DMS79 treated with DMSO at 0.1 percent for 48 hours (cell line): ENCODE measurements at places on chromosomes 4 and X.

DNA sequence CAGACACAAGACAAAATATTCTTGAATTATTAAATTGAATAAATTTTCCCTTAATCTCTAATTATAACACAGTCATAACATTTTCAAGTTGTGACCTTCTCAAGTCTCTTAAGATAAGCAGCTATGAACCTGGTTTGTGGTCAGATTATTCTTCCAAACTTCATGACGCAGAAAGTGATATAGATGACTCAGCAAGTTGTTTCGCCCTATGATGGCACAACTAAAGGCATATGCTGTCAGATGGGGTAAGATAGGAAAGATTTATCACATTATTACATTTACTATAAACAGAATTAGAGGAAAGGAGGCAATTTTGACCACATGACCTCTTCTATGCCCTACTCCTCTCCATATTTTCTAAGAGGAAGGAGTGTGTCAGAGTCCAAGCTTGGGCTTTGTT, 4.6 kb upstream of the DCAF12L2 start:
- no peak for DNase-seq

GRCh38 chr4:7773401-7774180, 166.1 kb downstream of the AFAP1 start:
- DNase-seq = no peak

DNA sequence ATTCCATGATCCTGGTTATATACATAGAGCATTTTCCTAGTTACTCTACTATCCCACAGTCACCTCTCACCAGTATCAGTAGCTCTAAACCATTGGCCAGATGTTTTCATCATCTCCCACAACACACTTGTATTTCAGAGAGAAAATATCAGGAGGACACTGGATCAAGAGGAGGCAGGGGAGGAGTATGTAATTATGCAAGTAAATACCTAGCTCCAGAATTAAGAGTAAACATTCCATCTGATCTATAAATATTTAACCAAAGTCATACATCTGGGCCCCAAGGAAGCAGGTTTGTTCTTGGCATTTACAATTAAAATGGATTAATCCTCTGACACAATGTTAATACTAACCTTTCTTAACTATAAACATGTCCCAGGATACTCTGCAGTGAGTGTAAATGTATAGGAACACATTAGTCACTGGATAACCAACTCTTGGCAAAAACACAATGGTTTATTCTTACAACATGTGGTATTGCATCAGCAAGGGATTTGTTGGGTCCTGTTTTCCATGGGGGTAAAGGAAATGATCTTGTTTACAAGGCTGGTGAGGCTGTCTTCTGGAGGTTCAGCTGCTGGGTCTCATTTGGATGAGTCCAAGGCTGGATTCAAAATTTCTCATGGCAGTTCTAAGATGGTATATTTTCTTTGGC, 170.1 kb downstream of the ATG4A start:
- DNase-seq = no peak

GRCh38 chrX:55143621-55144020, 54.8 kb downstream of the PAGE2 start:
- no peak for DNase-seq

- DNase-seq = no peak
Measured at GRCh38 chr4:112312610-112313239, 15.6 kb downstream of the ALPK1 start.

GRCh38 chrX:114619874-114620273, 36.0 kb downstream of the HTR2C start:
- no peak for DNase-seq

- DNase-seq = no peak
Measured at GRCh38 chr4:15366721-15367120, 61.1 kb upstream of the C1QTNF7 start.

GRCh38 chrX:141917801-141918200, 14.1 kb downstream of the MAGEC1 start:
- no peak for DNase-seq

GRCh38 chr4:110164856-110165255, 33.6 kb downstream of the ELOVL6 start:
- DNase-seq = no peak

DNA sequence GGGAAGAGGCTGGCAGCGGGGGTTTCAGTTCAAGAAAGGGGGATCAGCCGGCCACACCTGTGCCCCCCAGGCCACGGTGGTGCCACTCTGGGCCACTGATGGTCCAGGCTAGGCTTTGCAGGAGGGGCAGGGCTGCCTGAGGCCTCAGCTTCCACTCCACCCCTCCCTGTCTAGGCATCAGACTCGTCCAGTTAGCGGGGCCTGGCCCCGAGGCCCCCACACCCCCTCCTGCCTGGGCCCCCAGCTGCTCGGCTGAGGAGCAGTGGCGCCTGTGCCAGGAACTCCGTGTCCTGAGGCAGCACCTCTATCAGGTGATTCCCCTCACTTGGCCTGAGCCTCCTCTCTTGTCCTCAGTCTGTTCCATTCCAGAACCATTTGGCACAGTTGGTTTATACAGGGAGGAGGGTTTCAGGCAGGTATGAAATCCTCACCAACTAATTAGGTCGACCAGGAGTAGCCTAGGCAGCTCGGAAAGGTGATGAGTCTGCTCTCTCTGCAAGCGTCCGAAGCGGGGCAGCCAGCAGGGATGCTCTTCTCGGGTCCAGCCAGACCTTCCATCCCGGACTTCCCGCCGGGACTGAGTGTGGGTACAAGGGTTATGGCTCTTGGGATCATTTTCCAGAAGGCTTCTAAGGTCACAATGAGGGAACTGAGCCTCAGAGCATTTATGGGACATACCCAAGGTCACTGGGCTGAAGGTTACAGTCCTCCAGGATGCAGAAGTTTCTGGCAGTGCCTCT, 2.1 kb downstream of the NSG1 start:
- DNase-seq = no peak

DNA sequence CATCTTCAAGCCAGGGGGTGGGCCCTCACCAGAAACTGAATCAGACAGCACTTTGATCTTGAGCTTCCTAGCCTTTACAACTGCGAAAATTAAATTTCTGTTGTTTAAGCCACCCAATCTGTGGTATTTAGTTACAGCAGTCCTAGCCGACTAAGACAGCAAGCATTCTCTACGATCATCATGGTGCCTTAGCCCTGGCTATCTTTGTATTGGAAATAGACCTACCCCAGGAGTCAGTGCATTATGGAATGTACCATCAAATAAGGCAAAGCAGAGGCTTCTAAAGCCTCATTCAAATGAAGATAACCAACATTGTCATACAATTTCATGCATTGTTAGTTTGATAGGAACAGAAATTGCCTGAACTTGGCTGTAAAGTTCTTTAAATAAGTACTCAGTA, 75.0 kb downstream of the PARM1 start:
- DNase-seq = no peak

GRCh38 chr4:25402521-25402920, 25.5 kb downstream of the ANAPC4 start:
- no peak for DNase-seq

- DNase-seq = peak; percentile 88
Measured at GRCh38 chrX:72142094-72142793, 10.5 kb upstream of the RTL5 start.

GRCh38 chr4:166913926-166914325, 320.4 kb downstream of the SPOCK3 start:
- no peak for DNase-seq

- DNase-seq = no peak
Measured at GRCh38 chrX:92247076-92247475, 467.9 kb downstream of the PCDH11X start.

DNA sequence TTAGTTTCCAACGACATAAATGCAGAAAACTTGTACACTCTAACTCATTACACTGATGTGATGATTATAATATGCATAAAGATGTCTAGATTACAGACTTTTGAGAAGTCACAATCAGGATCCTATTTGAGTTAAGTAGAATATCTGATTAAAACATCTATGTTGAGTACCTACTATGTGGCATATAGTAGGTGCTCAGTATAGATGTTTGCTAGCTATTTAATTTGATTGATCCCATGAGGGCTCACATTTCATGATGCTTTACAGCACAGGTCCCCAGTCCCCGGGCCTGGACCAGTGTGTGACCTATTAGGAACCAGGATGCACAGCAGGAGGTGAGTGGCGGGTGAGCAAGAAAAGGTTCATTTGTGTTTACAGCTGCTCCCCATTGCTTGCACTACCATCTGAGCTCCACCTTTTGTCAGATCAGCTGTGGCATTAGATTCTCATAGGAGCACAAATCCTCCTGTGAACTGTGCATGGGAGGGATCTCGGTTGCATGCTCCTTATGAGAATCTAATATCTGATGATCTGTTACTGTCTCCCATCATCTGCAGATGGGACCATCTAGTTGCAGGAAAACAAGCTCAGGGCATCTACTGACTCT, 33.0 kb upstream of the CXCL8 start:
- no peak for DNase-seq

- DNase-seq = no peak
Measured at GRCh38 chr4:183163135-183163534, 64.1 kb downstream of the WWC2 start.

DNA sequence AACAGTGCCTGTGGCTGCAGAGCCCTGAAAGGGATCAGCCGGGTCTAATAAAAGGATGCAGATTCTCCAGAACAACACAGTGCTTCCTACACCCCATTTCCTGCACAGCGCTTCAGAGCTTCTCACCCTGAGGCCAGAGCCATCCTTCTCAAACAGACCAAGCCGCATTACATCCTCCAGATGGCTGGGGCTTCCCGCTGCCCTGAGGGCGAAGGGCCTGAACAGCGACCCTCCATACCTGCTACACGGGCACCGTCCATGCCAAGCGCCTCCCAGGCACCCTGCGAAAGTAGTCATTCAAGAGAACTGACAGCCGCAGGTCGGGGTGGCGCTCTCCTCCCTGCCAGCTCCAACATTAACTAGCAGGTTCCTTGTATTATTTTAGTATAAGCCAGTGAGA, 36.5 kb downstream of the ACOX3 start:
- DNase-seq = no peak

- no peak for DNase-seq
Measured at GRCh38 chr4:144611850-144612249, 34.1 kb upstream of the HHIP start.
